ENCODE measurements at places on chromosomes 3 and 15.

GRCh38 chr3:148070041-148070440, 627.7 kb upstream of the AGTR1 start:
- no peak for DNase-seq

DNA sequence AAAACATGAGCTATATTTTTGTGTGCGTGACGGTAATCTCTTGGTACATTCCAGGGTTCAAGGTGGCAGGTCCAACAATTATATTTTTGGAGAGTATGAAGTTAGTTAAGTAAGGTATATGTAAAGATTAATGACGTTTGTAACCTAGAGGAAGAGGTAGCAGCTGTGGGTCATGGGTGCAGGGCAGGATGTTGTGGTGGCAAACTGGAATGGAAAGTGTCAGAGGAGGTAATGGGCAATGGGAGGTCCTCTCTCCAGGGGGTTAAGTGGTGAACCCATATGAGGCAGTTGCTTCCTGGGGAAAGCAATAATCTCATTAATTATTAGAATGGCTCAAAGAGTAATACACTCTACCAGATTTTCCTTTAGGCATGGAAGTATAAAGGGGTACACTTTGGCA, 1.0 kb upstream of the CD200R1L start:
- peak; percentile 43 for DNase-seq

GRCh38 chr3:42173307-42173706, 82.2 kb downstream of the TRAK1 start:
- peak; percentile 45 for DNase-seq

DNA sequence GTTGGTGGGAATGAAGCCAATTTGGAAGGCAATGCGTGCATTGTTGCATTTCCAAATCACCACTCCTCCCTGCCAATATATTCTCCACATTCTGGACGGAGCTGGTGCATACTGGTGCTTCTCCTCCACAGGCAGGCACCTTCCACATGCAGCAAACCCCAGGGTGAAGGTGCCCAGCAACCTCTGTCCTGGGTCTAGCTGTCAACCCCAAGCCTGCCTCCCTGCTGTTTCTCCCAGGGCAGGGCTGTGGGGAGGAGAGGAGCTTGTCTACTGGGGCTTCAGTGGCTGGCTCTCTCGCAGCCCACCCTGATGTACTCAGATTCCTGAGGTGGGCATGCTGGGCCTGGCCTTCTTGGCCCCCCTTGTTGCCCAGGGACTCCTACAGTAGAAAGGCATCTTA, 20.1 kb downstream of the GASK1A start:
- no peak for DNase-seq

- DNase-seq: no peak
Measured at GRCh38 chr3:16741103-16741758, 136.0 kb upstream of the DAZL start.

- no peak for DNase-seq
Measured at GRCh38 chr3:111861391-111861790, 2.3 kb downstream of the PHLDB2 start.

DNA sequence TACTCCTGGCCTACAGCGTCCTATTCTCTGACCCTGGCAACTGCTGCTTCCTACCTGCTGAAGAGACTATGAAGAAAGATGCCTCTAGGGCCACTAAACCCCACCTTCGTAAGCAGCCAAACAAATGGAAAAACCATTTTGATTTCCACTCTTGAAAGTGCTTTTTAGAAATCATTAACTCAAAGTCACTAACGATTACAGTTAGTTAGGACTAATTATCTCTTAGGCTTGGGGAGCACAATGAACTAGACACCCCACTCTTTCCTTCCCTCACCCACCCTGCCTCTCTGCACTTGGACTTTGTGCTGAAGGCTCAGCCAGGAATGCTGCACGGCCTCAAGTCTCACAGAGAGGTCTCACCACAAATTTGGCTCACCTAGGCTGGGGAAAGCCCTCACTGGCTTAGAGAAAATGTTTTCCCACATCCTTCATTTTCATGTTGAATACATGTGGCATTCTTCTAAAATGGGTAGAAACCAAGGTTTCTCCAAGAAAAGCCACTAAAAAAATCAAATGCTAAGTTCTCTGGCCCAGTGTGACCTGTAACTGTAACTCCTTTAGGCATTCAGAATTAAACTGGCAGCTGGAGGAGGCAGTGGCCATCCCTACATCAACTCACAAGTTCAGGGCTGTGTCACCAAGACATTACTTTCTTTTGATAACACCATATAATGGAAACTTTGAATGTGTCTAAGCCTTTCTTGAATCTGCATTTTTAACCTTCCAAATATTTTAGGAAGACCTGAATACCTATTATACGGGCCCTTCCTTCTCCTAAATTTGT, 47.1 kb downstream of the NPTN start:
- no peak for DNase-seq

DNA sequence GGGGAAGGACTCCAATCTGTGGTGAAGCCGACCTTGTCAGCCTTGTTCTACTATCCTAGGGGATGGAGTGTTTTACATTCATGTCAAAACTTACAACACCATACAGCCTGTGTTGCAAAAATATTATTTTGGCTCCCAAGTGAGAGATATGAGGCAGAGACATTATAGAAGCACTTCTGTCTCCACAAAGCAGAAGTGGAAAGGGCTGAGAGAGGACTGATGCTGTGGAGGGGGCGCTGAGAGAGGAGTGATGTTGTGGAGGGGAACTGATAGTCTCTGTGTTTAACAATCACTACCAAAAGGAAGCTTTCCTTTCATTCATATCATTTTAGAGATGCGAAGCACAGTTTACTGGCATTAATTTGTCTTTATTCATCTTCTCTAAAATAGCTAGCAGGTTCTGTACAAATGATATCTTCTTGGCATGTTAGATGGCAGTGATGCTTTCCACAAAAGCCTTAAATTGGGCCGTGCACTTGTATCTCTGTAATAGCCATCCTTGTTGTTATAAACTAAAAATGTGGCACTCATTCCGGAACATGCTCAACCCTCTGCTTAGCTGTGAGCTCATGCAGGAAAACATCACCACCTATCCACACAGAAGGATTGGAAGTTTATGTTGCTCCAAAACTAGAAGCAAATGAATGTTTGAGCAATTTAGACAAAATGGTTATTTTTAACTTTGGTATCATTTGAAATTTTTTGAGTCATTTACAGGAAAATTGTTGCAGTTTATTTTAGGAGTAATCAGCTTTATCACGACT, 134.6 kb upstream of the TP63 start:
- DNase-seq: no peak

DNA sequence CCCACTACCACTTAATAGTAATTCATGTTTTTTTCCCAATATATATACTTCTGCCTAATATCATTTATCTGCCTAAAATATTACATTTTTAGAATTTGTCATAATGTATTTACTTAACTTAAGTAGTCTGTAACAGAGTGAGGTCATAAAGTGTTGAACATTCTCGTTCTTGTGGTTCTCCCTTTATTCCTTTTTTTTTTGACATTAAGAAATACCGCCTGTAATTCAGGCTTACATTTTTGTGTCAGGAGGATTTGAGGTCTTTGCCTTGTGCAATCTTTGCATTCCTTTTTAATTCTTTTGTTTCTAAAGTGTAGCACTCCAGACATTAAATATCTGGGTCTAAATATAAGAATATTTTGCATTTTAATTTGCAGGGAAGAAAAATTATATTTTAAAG, 315.4 kb downstream of the PTPRG start:
- no peak for DNase-seq

GRCh38 chr15:42670451-42670850, 66.5 kb downstream of the CDAN1 start:
- DNase-seq: no peak

DNA sequence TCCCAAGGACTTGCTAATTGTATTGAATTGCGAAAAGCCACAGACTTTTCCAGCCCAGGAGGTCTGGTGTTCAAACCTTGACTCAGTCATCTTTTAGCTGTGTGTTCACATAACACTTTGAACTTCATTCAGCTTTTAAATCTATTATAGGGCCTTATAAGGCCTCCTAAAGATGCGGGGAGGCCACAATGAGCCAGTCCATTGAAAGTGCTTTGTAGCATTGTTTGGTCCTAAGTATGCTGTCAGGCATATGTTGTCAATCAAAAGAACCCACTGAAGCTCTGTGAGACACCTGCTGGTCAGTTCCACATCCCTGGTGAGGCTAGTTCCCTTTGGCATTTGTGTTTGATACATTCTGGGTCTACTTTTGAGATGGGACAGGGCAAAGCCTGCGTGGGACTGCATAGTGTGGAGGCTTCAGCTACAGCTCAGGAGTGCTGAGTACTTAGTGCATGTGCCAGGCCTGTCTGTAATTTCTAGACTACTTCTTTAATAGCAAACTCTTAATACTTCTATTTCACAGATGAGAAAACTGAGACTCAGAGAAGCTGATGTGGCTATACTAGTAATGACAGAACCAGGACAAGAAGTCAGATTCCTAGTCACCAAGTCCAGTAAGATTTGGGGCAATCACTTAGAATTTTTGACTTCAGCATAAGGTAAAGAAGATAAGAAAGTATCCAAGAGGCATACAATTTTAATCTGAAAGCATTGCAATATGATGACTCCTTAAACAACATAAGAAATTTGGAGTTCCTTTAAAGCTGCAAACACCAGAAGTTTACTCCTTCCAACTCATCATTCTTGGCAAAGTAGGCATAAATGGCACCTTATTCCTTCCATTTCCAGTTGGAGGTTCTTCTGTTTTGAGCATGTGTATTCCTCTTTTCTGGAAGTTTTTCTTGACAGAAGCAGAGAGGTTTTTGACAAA, 213.0 kb downstream of the PDCD6IP start:
- DNase-seq: peak; percentile 59

GRCh38 chr3:161540594-161540993, 44.0 kb downstream of the OTOL1 start:
- no peak for DNase-seq

DNA sequence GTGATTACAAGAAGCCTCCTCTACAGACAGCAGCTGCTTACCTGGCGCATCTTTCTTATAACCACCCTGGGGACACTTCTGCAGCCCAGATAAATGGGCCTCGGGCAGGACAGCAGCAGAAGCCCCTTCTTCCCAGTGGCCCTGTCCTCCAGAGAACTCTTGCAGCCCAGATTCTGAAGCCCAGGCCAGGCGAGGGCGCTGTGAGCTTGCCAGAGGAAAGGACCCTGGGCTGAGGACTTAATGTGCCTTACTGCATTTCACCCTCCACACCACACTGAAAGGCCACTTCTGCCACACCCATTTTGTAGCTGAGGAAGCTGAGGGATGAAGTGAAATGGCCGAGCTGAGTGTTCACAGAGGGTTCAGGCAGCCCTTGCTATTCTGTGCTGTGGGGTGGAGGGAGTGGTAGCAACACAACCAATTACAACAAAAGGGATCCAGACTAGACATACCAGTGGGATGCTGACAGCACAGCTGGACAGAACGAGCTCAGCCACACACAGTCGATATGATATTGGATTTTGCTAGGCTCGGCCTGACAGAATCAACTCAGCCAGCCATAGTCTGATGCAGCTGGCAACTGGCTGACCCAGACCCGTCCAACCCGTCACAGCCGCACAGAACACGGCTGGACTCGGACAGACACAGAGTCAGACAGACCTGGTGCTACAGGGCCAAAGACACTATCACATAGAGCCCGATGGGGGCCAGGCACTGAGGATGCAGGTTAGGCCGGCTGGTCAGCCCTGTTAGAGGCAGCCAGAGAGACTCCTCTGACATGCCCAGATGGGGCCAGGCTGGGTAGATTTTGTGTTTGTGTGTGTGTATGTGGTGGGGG, 7.3 kb downstream of the ACOX2 start:
- peak; percentile 58 for DNase-seq

DNA sequence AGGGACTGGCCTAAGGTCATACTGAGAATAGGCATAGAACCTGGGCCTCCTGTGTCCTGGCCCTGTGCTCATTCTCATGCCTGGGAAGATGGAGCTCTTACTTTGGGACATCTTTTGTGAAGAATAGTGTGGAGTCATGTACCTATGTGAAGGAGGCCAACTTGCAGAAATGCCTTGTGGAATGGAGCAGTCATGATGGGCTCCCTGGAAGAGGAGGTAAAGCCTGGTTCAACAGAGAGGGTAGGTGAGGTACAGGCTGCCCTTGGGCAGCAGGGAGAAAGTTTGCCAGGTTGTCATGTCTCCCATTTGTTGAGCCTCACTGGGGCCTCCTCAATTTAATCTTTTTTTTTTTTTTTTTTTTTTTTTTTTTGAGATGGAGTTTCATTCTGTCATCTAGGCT, 18.1 kb downstream of the MAPKAPK3 start:
- no peak for DNase-seq

DNA sequence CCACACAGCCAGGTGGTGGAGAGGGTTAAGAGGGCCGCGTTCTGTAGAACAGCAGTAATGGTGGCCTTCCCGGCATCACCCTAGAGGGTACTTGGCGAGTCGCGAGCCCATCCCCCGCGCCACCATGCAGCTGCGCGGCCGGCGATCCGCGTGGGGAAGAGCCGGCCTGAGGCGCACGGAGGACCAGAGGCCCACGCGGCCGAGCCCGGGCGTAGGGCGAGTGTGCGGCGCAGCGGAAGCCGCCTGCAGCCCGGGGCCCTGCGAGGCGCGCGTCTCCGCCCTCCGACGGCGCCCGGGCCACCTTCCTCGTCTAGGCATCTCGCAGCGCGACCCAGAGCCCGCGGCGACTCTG, 423 bp downstream of the TKT start:
- DNase-seq: peak; percentile 76

- no peak for DNase-seq
Measured at GRCh38 chr3:27133060-27133459, 236.1 kb downstream of the NEK10 start.

DNA sequence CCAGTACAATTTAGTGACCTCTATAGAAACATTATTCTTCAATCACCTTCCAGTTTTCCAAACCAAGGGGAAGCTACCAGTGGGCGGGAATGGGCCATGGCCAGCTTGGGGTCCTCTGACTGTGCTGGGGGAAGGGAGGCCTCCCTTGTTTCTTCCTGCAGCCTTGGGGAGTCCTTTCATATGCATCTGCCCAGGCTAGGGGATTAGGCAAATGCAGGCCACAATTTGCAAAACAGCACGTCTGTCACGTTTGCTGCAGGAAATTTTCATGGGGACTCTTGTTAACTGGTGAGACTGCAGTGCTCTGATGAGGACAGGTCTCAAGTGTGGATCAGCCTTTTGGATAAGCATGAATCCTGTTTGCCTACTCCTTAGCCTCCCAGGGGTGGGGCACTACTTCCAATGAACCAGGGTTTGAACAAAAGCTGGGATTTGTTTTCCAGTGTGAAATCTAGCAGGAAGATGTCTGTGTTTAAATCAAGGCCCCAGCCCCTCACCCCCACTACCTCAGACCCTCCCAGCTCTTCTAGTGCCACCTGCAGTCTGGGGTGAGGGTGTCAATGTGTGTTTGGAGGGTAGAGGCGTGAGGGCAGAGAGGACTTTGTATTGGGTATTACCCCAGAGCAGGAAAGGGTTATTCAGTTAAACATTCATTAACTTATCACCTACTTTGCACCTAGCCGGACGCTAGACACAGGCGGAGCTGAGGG, 219.9 kb downstream of the OPA1 start:
- DNase-seq: no peak

- no peak for DNase-seq
Measured at GRCh38 chr15:101123222-101123910, 128.5 kb downstream of the CHSY1 start.

- no peak for DNase-seq
Measured at GRCh38 chr3:12579456-12579855, 22.6 kb downstream of the MKRN2 start.

GRCh38 chr3:49122022-49122421, 1.4 kb upstream of the USP19 start:
- DNase-seq: no peak
